Small intestine (tissue), 16 donors: ENCODE measurements at places on chromosomes 13 and 19.

- DNase-seq = no peak
These were observed 3.4 kb downstream of the PALM3 start for GRCh38 chr19:14058182-14059092.

- no peak for DNase-seq
These were observed 21.2 kb downstream of the MAST1 start for GRCh38 chr19:12859546-12859945.

- no peak for DNase-seq
These were observed 502.0 kb downstream of the LIG4 start for GRCh38 chr13:107713314-107713713.

DNA sequence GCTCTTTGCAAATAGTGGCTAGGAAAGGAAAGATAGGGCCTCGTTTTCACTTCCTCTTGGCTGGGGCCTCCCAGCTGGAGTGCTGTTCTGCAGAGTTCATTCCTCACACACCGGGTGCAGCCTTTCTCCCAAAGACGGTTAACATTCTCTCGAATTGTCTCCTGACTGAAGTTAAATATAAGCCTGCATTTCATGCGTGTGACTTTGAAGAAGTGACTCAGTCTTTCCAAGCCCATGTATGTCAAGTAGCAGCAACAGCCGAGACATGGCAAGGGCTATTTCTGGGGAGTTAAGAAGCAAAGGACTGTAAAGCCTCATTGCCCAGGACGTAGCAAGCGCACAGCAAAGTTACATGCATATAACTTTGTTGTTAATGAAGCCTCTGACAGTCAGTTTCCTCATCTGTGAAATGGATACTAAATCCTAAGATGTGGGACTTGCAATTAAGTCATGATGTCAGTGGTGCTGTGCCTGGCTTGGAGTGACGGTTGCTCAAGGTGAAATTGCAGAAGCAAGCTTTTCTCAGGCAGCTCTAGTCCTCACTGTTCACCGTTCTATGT lies 502.4 kb downstream of the MYO16 start:
- DNase-seq = peak; percentile 11

GRCh38 chr13:44903574-44903985 lies 85.7 kb downstream of the NUFIP1 start:
- peak; percentile 15 for DNase-seq

GRCh38 chr19:56508290-56508778 lies 679 bp downstream of the ZNF471 start:
- no peak for DNase-seq

- DNase-seq = no peak
These were observed 57.5 kb upstream of the AKAP11 start for GRCh38 chr13:42214446-42214845.

DNA sequence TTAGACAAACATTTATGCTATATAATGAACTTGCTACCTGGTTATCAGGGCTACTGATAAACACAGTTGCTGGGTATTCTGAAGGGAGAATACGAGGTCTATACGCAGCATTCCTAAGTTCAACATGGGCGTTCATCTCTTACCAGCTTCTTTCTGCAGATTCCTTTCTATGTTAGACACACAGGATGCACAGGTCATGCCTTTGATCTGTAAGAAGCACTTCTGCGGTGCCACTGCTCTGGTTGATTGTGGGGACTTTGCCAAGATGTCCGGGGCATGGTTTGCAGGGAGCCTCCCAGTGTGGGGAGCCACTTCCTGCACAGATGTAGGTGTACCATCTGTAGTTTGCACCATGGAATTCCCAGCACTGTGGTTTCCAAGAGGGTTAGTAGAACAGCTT lies 40.9 kb downstream of the ATP7B start:
- DNase-seq = peak; percentile 91

- no peak for DNase-seq
These were observed 130.8 kb downstream of the KL start for GRCh38 chr13:33146843-33147611.

DNA sequence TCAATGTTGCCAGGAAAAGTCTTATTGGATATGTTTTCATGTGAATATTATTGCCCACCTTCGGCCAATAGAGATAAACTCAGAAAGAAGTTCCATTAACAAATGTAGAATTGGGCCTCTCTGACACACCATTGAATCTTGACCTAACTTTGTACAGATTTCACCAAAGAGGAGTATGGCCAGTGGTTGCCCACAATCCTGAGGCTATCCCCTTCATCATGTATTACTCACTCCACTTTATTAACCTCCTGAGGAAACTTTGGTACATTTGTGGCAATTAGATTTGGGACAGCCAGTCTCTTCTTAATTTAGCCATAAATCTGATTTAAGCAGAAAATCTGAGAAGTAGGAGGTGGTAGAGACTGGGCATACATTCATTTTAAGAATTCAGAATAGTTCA lies 53.3 kb upstream of the POSTN start:
- no peak for DNase-seq

DNA sequence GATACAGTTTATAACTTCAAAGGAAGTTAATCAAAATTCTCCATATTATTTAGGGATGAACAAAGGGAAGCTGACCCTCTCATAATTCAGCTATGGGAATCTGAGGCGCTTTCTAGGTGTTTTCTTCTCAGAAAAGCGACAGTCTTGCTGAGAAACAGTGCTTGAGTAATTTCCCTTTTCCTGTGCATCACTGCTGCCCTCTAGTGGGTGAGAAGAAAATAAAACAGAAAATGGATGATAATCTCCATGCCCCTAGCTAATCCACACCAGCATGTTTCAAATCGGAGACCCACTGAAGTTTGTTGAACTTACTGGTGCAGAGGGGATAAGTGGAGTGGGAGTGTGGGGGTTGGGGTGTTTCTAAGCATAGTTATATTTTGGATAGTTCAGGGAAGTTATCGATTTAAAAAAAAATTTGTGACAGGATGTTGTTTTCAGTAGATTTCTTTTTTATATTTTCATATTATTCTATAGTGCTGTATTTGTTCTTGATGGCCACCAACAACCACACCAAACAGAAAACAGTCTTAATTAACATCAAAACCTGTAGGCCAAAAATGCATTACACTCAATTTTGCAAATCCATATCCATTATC lies 21.4 kb downstream of the LCP1 start:
- DNase-seq = peak; percentile 66

DNA sequence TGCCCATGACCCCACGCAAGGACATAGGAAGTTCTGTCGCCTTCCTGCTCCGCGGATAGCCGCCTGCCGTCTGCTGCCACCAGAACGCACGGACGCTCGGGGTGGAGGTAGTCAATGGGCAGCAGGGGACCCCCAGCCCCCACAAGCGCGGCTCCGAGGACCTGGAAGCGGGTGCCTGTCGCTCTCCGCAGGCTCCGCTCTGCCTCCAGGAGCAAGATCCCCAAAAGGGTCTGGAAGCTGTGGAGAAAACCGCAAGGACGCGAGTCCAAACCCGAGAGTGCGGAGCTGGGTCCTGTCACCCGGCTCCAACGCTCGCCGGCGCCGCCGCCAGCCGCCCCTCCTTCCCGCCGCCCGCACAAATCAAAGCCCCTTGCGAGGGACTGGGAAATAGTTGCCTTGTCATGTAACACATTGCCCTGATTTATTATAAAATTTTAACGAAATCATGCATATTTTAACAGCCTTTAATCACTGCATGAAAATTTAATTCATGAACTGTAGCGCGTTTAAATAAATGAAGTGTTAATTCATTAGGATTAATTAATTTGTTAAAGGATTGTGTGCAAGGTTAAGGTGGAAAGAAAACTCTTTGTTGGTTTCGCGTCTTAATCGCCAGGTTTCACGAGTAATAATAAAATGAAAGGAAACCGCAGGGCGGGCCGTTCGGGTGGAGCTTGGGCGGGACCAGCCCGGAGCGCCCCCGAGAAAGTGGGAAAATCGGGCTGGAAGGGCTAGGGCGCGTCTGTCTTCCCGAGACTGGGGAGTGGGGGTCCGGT lies 5.5 kb upstream of the POU4F1 start:
- no peak for DNase-seq

GRCh38 chr13:77494226-77494625 lies 41.3 kb upstream of the SCEL start:
- DNase-seq = no peak

DNA sequence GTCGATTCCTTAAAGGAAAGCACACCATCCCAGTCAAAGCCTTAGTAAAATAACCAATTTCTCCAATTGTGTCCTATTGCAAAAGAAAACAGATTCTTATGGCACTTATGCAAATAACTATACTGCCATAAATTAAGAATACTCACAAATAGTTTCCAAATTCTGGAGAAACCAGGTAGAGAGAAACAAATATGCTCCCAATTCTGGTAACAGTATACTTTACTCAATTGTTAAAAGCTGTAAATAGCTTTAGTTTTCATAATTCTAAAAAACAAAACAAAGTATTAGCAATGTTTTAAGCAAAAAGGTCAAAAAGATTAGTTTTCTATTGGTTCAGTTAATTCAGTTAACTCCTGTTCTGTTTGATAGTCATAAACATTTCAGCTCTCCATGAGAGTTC lies 18.2 kb upstream of the UBAC2 start:
- no peak for DNase-seq
